Activated T-helper 1 cell treated with Interleukin-2 at 50 U/mL for 16 hours (primary cell): ENCODE measurements at places on chromosomes 13 and 19.

GRCh38 chr19:19064098-19064722 is 416 bp downstream of the SLC25A42 start:
- DNase-seq, result no peak

DNA sequence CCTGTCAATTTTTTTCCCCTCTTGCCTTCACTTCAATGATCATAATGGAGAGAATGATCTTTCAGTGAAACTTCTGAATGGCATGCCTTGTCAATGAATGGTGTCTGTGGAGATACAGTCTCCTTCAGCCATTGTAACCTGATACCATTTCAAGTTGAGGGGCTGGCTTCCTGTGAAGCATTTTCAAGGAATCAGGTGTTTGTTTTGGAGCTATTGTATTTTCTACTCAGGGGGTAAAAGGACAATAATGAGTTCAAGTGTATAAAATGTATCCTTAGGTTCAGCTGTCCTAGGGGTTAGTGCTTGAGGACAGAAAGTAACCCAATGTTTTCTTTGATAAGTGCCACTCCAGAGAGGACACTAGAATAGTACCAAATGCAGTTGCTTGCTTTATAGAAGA is 23.8 kb upstream of the CBY2 start:
- DNase-seq, result no peak

- DNase-seq, result no peak
Observed at GRCh38 chr19:43534816-43535761, 2.1 kb downstream of the ZNF575 start.

GRCh38 chr19:582497-583197 is 7.0 kb upstream of the HCN2 start:
- no peak for DNase-seq

- DNase-seq, result no peak
Observed at GRCh38 chr19:14271840-14272239, 65.9 kb upstream of the ADGRL1 start.

DNA sequence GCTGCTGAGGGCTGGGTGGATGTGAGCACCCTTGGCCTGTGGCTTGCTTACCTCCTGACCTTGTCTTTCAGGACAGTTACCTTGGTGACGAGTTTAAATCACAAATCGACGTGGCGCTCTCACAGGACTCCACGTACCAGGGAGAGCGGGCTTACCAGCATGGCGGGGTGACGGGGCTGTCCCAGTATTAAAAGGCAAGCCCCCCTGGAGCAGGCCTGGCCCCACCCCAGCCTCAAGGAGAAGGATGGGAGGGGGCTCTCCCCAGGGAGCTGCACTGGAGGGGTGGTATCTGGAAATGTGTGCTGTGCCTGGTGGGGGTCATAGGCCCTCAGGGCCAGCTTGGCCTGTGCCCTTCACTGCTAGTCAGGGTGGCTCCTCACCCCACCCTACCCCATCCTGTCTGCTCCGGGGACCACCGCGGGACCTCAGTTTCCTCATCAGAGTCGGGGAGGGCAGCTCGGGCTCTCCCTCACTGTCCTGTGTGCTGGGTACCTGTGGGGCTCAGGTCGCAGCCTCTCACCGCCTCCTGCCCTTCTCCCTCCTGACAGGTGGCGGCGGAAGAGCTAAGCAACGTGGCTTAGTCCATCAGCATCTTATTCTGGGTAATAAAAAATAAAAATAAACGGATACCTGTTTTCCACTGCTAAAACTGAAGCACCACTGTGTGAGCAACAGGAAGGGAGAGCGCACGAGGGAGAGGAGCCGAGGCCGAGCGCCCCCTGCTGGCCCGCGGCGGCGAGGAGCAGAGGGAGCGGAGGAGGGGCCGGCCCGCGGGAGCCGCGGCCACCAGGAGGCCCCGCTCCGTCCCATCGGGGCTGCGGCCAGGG is 29.8 kb downstream of the CERS1 start:
- DNase-seq, result peak; percentile 47

GRCh38 chr13:23506071-23506806 is 64.0 kb upstream of the TNFRSF19 start:
- no peak for DNase-seq

GRCh38 chr13:37009692-37010091 is 9.1 kb downstream of the EXOSC8 start:
- no peak for DNase-seq

- DNase-seq, result no peak
Observed at GRCh38 chr13:101305981-101306411, 110.3 kb downstream of the NALCN start.

- DNase-seq, result no peak
Observed at GRCh38 chr19:4009990-4010807, 2.7 kb downstream of the PIAS4 start.

- DNase-seq, result no peak
Observed at GRCh38 chr19:47280183-47280797, 5.6 kb downstream of the INAFM1 start.

GRCh38 chr19:51551673-51552432 is 19.2 kb upstream of the ZNF175 start:
- DNase-seq, result no peak
